Fibroblast of the conjunctiva (primary cell): ENCODE measurements at places on chromosomes 1 and 21.

DNA sequence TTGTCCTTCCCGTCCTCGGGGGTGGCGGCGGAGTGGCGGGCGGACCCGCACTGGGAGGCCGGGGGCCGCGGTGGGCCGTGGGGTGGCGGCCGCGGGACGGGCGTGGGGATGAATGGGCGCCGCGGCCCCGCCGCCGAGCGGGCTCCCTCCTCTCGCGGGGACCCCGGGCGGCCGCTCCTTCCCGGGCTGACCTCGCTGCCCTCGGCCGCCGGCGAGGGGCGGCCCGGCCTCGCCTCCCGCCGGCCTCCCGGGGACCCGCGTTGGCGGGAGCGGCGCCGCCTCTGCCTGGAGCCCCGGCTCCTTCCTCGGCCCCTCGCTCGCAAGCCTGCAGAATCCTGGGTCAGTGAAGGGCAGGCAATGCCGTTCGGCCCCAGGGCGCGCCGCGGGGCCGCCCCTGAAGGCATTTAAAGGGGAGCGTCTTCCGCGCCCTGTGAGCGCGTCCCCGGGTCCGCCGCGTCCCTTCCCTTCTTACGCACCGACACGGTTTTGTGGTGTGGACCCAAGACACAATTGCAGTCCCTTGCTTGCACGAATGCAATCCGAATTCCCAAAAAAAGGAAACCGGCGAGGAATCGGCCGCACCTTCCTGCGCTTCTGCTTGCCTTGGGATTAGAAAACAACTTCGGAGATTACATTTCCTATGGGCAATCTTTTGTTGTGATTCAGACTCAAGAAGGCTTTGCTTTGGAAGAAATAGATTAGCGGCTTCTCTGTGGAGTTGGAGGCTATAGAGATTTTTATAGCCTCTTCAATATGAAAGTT, 776 bp downstream of the ITSN1 start:
- DNase-seq: no peak

DNA sequence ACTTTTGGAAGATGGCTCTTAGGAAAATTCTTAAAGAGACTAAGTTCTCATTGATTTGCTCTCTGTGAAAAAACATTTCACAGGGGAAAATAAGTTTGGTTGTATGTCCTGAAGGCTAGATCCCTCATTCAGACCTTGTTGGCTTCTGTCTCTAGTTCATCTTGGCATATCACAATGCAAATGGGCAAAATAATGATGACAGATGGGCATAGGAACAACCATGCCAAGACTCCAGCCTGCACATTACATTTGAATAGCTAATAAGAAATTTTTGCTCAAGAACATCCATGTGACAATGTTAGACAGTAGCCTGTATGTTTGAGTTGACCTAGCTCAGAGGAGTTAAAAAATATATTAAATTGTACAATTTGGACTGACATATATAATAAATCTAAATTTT, 292.9 kb downstream of the PLA2G4A start:
- DNase-seq: no peak

GRCh38 chr1:184002071-184002470, 35.5 kb downstream of the COLGALT2 start:
- DNase-seq: no peak

GRCh38 chr1:245599371-245600174, 444.8 kb downstream of the KIF26B start:
- DNase-seq: peak; percentile 93

DNA sequence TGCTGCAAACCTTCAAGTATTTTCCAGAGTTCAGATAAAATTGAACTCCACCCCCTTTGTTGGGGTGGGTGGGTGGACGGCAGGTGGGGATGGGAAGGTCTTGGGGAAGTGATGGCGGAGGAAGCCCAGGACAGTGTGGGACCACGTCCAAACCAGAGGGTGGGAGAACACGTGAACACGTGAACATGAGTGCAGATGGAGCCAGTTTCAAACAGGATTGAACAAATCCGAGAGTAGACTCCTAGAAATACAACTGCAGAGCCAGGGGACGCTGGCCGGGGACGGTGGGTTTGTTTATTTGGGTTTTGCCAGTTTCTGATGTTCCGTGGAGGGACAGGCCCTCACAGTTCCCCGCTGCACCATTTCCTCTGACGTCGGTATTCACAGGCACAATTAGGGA, 2.9 kb downstream of the KRTAP10-2 start:
- no peak for DNase-seq

GRCh38 chr1:26038477-26038876, 7.4 kb downstream of the SLC30A2 start:
- DNase-seq: no peak

DNA sequence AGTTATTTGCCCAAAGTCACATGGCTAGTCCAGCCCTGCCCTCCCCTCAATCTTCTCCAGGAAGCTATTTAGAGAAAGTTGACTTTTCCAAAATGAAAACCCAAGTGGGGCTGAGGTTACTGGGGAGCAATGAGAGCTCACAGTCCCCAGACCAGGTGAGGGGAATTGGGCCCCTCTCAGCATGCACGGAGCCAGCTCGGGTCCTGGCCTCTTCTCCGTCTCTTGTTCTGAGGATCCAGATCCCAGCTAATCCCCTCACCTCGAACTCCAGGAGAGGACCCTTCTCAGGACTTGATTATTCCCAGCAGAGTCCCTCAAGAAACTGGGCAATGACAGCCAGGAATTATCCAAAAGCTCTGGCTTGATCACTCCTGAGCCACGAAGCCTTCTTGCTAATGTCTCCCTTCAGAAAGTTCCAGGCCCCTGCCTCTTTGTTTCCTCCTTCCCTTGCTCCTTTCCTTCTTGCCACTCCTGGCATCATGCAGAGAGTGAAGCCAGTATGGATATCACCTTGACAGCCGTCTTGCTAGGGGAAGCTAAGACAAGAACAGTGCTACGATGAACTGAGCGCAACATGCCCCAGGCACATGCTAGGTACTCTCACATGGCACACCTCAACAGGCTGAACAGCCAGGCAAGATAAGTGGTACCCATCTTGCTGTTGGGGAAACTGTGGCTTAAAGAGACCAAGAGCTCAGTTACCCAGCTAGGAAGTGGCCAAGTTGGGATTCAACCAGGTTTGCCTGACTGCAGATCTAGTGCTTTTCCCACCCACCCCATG, 51.9 kb downstream of the KLHDC7A start:
- DNase-seq: no peak

GRCh38 chr1:67952071-67952470, 98.4 kb downstream of the DIRAS3 start:
- DNase-seq: no peak

DNA sequence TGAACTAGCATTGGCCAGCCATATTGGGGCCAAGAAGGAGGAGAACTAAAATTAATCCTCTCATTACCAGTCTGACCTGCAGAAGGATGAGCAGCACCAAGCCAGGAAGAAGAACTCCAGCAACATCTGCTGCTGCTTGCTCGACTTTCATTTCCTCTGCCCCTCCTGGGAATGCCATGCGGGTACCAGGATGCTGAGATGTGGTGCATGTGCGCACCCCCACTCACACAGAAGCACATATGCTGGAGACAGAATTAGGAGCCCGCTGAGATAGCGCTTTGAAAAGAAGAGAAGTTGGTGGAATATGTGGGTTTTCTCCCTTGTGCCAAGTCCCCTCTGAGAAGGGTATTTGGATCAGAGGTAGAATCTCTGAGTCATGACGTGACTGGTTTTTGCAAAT, 70.4 kb downstream of the PLXNA2 start:
- no peak for DNase-seq

GRCh38 chr1:170010443-170010842, 64.1 kb downstream of the KIFAP3 start:
- DNase-seq: peak; percentile 50

GRCh38 chr1:118984086-118984721, 3.9 kb downstream of the TBX15 start:
- DNase-seq: no peak

- DNase-seq: no peak
Measured at GRCh38 chr1:55041613-55042012, 2.3 kb downstream of the PCSK9 start.

DNA sequence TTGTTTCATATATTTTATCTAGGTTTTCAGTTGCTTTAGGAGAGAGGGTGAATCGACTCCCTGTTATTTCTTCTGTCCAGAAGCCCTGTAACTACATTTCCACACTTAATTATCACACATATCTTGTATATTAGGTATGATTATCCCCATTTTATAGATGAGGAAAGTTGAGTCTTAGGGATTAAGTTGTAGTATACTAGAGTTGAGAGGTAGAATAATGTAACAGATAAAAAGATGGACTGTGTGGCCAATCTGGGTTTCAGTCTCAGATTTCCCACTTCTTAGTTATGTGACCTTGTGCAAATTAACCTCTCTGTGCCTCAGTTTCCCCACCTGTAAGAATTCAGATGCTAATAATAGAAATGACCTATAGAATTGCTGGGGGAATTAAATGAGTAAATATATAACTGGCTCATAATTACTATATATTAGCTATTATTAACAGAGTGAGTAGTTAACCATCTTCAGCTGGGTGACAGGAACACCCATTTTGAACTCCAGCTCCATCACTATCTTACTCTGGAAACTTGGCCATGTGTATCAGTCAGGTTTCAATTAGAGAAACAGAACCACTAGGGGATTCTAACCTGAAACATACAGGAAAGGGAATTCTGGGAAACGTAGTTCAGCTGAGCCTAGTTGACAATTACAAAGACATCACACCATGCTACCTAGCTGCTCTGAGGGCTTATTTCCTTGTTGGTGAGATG, 20.4 kb upstream of the FOXO6 start:
- DNase-seq: no peak

DNA sequence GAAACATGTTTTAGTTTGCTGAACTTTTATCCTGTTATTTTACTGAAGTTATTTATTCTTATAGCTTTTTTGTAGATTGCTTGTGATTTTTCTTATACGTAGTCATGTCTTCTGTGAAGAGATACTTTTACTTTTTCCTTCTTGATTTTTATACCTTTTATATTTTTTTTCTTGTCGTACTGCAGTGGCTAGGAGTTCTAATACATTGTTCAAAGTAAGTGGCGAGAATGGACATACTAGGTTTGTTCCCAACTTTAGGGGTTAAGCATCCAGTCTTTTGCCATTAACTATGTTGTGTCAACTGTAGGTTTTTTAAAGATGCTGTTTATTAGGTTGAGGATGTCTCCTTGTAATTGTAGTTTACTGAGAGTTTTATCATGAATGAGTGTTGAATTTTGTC, 36.3 kb downstream of the MAN1A2 start:
- DNase-seq: no peak

DNA sequence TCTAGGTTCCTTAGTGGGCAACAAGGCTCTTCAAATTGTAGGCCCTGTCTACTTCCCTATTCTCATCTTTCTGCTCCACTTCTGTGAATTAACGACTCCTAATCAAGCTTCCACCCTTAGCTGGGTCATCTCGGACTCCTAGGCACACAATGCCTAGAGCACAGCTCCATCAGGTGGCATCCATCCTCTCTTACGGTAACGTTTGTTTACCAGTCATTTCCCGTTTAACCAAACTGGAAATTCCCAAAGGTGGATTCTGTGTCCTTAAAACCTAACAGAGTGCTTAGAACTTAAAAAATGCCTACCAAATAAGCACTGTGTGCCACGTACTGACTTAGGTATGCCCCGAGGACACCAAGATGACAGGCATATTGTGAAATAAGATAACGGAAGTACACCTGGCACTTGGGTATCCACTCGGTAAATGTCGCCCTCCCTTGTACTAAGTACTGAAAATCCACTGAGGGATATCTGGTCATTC, 1.5 kb downstream of the PARP1 start:
- DNase-seq: no peak

- no peak for DNase-seq
Measured at GRCh38 chr1:17559615-17560419, 20.3 kb downstream of the ARHGEF10L start.

- no peak for DNase-seq
Measured at GRCh38 chr21:46229133-46229922, 754 bp upstream of the LSS start.

- peak; percentile 36 for DNase-seq
Measured at GRCh38 chr1:155504207-155504606, 58.4 kb downstream of the ASH1L start.

GRCh38 chr1:186073697-186074096, 301.4 kb downstream of the TPR start:
- no peak for DNase-seq

GRCh38 chr21:37149411-37149810, 76.4 kb downstream of the TTC3 start:
- DNase-seq: peak; percentile 64

DNA sequence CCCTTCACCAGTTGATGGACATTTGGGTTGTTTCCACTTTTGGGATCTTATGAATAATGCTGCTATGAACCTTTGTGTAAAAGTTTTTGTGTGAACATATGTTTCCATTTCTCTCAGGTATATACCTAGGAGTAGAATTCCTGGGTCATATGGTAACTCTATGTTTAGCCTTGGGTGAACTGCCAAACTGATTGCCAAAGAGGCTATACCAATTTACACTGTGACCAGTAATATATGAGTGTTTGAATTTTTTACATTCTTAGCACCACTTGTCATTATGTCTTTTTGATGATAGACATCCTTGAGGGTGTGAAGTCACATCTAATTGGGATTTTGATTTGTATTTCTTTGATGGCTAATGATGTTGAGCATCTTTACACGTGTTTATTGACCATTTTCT, 290.1 kb downstream of the DUSP10 start:
- DNase-seq: no peak

DNA sequence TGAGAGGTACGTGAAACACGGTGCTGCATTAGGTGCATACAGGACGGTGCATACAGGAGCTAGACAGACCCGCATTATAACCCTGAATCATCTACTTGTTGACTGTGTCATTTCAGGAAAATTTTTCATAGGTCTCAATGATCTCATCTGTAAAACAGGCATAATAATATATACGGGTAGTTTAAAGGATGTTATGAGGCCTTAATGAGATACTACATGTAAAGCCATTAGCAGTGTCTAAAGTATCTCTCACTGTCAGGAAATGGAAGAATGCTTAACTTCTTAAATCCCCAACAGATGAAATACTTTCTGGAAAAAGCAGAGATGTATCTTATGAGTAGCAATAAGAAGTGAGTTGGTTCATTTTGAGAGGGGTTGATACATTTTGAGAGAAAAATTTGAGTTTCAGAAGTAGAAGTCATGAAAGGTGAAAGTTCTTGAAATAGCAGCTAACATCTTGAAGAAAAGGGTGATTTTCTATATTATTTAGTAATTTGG, 669.6 kb downstream of the PTPRC start:
- DNase-seq: no peak

DNA sequence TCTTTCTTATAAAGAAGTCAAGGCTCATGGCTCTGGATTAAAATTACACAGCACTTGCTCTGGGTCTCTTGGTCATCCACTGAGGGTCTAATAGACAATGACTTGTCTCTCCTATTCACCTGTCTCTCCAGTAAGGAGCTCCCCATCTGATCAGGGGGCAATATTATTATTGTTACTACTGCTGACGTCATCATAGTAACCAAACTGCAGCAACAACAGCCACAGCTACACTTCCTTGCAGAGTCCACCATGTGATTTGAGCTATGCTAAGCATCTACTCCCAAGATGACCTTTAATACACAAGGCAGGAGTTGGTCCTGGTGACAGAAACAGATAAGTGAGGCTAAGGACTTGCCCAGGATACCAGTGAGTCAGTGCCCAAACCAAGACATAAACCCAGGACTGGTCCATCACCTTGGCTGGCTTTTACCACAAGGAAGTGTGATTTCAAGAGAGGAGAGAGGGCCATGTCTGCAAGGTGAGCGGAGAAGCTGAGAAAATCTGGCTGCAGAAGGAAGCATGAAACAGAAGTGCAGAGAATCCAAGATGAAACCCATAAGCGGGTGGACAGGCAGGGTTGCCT, 602.5 kb downstream of the PTPRU start:
- DNase-seq: no peak
